ENCODE measurements at places on chromosomes 12 and 14.

DNA sequence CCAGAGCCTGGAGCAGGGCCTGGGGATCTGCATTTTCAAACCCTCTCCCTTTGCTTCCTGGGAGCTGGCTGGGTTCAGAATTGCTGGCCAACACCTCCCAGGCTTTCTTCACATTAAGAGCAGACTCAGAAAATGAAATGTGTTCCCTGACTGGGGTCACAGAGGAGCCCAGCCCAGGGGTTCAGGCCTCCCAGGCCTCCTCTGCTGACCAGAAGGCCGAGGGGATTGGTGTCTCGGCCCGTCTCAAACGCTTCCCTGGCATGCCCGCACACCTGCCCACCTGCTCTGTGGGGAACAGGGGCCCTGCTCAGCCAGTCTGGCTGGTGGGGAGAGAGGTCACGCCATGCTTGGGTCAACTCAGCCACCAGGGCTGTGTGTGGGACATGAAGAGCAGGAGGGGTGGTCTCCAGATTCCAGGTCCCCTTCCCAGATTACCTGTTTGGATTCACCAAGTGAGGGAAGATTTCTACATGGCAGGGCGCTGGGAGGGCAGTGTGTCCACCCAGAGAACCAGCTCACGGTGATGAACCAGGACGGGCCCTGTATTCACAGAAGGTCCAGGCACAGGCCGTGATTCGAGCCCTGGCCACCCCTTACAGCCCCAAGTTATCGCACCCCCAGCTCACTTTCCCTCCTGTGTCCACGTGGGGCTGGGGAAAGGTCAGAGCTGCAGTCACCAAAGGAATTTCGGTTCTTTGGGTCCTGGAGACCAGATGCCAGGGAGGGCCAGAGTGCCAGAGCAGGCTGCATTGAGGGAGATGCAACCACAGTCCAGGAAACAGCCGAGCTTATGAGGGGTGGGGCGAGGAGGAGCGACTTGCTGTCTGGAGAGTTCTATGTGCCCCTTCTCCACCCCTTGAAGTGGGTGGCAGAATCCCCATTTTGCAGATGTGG lies 55.2 kb upstream of the RIN3 start:
- no peak for DNase-seq

GRCh38 chr12:5345534-5345933 lies 86.4 kb upstream of the NTF3 start:
- DNase-seq = no peak

- no peak for DNase-seq
These were observed 20.2 kb downstream of the VPS37B start for GRCh38 chr12:122875590-122876220.

DNA sequence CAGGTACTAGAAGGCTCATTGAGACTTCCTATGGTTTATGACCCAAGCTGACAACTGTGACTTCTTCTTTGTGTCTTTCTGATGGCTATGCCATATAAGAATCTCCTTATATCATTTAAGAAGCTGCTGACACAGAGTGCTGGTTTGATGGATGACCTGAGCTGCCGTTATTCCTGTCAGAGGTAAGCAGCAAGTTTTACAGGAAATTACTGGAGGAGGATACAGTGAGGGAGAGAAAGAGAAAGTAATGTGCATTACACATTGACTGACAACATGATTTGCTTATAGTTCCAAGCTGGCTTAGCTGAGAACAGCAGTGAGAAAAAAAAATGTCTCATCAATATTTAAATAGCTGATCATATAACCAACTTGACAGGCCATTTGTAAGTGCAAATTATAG lies 981.4 kb downstream of the FSCB start:
- DNase-seq = no peak
